ENCODE measurements at places on chromosomes 4 and X.

- DNase-seq: no peak
Observed at GRCh38 chr4:89242864-89243732, 64.5 kb downstream of the GPRIN3 start.

- DNase-seq: no peak
Observed at GRCh38 chr4:116215622-116216021, 869.8 kb downstream of the TRAM1L1 start.

GRCh38 chr4:173878701-173879100 is 348.7 kb upstream of the HAND2 start:
- DNase-seq: no peak

DNA sequence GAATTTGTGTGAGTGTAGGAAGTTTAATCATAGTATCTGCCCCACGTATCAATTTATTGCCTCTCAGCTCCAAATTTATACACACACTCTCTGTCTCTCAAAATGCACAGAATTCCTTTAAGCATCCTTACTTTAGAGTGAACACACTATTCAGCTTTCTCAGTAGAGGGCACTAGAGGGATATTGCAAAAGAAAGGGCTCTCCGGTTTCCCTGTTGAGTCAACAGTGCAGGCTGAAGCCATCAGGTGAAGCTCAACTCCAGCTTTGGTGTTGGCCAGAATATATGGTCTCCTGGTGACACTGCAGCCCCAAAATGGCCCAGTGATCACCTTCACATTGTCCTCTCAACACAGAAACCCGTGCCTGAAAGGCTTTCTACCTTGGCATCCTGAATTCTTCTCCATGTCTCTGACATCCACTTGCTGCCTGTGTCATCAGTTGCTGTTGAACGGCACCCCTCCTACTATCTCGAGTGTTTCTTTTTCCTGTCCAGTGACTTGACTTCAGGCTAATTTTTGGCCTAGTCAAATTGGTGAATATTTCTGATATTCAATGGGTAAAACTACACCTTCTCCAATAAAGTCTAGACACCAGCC is 670.5 kb downstream of the GABRG1 start:
- DNase-seq: no peak

GRCh38 chrX:23668335-23668734 is 1.0 kb downstream of the PRDX4 start:
- no peak for DNase-seq

- DNase-seq: no peak
Observed at GRCh38 chr4:69858690-69859089, 1.3 kb downstream of the SULT1E1 start.

DNA sequence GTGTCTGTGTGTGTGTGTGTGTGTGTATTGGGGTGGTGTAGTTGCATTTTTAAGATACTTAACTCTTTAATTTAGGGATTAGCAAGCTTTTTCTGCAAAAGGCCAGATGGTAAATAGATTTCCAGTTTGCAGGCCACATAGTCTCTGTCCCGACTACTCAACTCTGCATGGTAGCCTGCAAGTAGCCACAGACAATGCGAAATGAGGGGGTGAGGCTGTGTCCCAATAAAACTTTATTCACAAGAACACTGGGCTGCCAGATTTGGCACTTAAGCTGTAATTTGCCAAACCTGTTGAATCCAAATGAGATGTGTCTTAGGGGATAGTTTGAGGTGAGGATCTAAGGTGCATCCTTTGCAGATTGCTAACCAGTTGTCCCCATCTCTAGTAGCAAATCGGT is 6.8 kb downstream of the ATP2B3 start:
- no peak for DNase-seq

DNA sequence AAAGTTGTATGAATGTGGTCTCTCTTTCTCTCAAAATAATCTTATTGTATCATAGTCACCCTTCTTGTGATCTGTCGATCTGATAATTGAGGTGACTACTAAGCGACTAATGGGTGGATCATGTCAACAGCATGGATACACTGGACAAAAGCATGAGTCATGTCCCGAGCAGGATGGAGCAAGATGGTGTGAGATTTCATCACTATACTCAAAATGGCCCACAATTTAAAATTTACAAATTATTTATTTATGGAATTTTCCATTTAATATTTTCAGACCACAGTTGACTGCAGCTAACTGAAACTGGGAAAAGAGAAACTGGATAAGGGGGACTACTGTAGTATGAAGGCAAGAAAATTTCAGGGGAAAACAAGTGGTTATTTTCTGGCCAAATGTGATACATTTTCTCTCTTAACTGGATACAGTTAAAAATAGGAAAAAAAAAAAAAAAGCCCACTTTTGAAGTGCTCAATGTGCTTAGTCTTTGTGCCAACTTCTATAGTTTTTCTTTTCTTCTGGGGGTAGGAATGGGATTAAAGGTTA is 25.3 kb downstream of the FAM241A start:
- no peak for DNase-seq

DNA sequence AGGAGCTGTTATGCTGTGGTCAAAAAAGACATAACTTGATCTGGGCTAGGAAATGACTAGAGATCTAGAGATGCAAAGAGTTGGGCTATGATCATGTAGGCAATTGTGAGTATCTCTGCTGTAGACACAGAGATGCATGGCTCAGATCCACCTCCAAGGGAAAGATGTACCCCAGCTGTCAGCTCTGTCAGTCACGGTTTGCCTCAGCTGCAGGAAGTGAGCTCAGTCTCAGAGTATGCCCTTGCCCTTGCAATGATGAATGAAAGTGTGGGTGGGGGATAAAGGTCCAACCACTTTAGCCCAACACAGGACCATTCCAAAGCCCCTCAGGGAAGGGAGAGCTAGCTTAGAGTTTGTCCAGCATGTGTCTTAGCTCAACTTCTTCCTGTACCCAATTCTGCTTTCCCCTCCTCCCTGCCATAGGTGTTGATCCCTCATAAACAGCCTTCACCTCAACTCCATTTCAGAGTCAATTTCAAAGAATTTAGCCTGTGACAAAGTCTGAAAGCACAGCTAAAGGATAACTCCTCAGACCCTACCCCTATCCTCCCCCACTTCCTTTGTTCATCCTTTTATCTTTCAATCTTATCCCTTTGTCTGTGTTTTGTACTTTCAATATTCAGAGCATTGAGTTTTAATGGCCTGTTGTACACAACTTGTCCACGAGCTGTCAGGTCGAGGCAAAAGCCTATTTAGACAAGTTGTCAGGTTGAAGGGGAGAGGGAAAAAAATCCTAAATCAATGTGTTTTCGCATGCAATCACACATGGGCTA is 90.6 kb downstream of the MID1IP1 start:
- DNase-seq: no peak

GRCh38 chr4:26558166-26558895 is 25.6 kb upstream of the TBC1D19 start:
- DNase-seq: no peak

- DNase-seq: peak; percentile 31
Observed at GRCh38 chr4:1309261-1310010, 19.7 kb downstream of the MAEA start.

DNA sequence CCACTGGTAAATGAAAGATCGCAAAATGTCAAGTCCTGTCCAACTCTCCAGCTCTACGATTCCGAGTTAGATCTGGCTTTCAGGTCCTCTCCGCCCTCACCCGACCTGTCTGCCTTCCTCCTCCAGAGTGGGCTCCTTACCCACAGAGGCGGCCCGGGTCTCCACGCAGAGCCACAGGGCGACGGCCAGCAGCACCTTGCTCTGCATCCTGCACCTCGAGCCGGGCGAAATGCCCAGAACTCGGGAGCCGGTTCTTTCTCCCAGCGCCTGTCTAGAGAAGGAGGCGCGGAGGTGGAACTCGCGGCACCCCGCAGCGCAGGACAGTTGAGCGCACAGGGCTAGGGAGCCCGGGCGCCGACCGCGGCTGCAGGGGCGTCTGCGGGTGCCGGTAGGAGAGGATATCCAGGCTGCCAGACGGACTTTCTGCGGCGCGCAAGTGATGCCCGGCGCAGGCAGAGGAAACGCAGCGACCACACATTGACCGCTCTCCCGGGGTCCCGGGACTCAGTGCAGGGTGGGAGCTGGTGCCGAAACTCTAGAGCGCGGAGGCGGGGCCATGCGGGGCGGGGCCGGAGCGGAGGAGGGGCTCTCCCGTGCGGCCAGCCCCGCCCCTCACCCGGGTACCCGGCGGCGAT is at the start of gene KDR:
TSS of gene KDR (minus strand) at position 509 of the 635 bp plus-strand sequence. CDS start at position 207, 302 bp downstream.
- no peak for DNase-seq

DNA sequence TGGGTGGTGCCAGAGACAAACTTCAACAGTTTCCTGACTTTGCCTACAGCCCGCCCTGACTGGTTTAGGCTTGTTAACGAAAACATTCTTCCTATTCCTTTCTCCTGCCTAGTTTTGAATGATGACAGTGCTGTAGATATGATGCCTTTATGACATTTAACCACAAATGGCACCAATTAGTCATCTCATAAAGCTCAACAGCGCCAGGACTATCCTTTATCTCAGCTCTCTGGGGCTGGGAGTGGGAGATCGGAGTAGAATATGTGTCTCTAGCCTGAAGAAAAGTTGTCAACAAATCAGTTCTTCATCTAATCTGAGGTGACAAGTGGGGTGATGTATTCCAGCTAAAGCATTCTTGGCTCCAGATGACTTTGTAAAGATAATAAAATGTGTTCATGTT is 64.6 kb upstream of the SH3RF1 start:
- no peak for DNase-seq

DNA sequence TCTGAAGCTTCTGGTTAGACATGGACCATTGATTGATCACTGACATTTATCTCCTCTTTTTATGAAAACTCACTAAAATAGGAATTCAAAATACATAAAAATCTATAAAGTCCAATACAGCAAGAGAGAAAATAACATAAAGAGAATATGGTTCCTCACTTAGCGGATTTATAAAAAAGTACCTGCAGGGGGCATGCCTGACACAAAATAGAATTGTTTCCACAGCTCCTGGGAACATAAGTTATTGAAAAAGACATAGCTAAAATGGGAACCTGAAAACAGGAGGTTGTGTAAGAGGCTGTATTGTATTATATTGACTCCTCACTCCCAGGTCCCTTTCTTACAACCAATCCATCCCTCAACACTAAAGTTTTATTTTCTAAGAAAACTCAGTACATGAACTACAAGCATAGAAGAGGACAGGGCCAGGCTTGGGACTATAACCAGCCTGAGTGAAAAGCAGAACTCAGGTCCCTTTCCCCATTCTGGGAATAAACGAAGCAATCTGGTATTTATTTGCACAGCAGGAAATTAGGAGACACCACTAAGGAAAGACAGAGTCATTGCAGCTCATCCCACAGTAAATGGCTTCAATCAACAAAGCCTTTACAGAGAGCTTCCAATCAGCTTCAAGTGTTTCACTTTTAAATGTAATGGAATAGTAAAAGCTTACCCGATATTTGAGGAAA is 121.1 kb upstream of the NDST4 start:
- no peak for DNase-seq

- DNase-seq: no peak
Observed at GRCh38 chr4:140088323-140088967, 65.5 kb downstream of the MAML3 start.

- no peak for DNase-seq
Observed at GRCh38 chrX:78333521-78333920, 6.1 kb upstream of the CYSLTR1 start.

GRCh38 chr4:101103381-101104142 is 243.8 kb downstream of the PPP3CA start:
- DNase-seq: no peak

DNA sequence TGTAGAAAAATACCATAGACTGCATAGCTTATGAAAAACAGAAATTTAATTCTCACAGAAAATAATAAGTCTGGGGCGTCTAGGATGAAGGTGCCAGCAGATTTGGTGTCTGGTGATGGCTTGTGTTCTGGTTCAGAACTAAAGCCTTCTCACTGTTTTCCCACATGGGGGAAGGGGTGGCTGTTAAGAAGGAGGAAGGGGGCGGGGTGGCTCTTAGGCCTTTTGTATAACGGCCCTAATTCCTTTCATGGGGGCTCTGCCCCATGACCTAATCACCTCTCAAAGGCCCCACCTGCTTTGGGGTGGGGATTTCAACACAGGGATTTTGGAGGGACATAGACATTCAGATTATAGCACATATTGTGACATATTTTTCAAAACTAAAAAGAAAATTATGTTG is 173.2 kb upstream of the TECRL start:
- DNase-seq: no peak

GRCh38 chrX:15797707-15798106 is 7.4 kb downstream of the ZRSR2 start:
- no peak for DNase-seq

GRCh38 chr4:79250887-79251286 is 75.0 kb downstream of the NAA11 start:
- DNase-seq: no peak

GRCh38 chrX:34884817-34885216 is 57.8 kb upstream of the FAM47B start:
- DNase-seq: no peak

GRCh38 chr4:165175879-165176278 is 31.5 kb upstream of the KLHL2 start:
- no peak for DNase-seq

DNA sequence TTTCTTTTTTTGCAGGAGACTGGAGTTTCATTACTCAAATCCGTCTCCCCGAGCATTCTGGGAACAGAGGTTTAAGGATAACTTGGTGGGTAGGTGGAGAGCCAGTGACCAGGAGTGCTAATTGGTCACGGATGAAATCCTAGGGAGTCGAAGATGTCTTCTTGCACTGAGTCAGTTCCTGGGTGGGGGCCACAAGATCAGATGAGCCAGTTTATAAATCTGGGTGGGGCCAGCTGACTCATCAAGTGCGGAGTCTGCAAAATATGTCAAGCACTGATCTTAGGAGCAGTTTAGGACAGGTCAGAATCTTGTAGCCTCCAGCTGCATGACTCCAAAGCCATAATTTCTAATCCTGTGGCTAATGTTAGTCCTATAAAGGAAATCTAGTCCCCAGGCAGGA is 741.3 kb downstream of the PCDH7 start:
- no peak for DNase-seq

GRCh38 chr4:86280246-86280645 is 79.6 kb downstream of the MAPK10 start:
- DNase-seq: no peak

GRCh38 chrX:62928906-62929305 is 422.2 kb downstream of the SPIN4 start:
- no peak for DNase-seq

- DNase-seq: no peak
Observed at GRCh38 chr4:48706736-48707135, 73.3 kb downstream of the FRYL start.

GRCh38 chr4:48334900-48335384 is 6.4 kb upstream of the SLAIN2 start:
- no peak for DNase-seq

GRCh38 chrX:12021698-12022097 is 116.6 kb upstream of the FRMPD4 start:
- no peak for DNase-seq

- no peak for DNase-seq
Observed at GRCh38 chrX:39787999-39788398, 309.8 kb downstream of the BCOR start.

- no peak for DNase-seq
Observed at GRCh38 chrX:17944833-17945497, 83.9 kb upstream of the RAI2 start.

- no peak for DNase-seq
Observed at GRCh38 chr4:12595986-12596385, 888.2 kb downstream of the RAB28 start.

- DNase-seq: no peak
Observed at GRCh38 chr4:147482281-147482680, 1.4 kb downstream of the EDNRA start.

GRCh38 chr4:73723023-73723422 is 17.3 kb upstream of the CXCL8 start:
- no peak for DNase-seq

Measured in stimulated activated CD4-positive, alpha-beta T cell treated with anti-CD3 and anti-CD28 coated beads, Interleukin-15, amount 100 ng/mL, for 1 hour (primary cell).